ENCODE measurements at places on chromosomes 2 and 18.

- no peak overlapping the region for H3K4me3 ChIP-seq
- H3K4me1 ChIP-seq, result no peaks in the 10 kb centered on the region
- H3K36me3 ChIP-seq, result no peaks in the 10 kb centered on the region
- no peaks in the 10 kb centered on the region for H3K27me3 ChIP-seq
Measured at GRCh38 chr18:70513502-70514171, 224.8 kb downstream of the SOCS6 start.

- DNase-seq, result no peak
- H3K27ac ChIP-seq, result peak within 1 kb of the TSS; percentile 52
- peak within 1 kb of the TSS; percentile 44 for H3K4me3 ChIP-seq
- H3K36me3 ChIP-seq, result no peaks in the 10 kb centered on the region
- no peaks in the 10 kb centered on the region for H3K27me3 ChIP-seq
- peaks cover 3% of the 10 kb centered on the region for H3K4me1 ChIP-seq
Measured at GRCh38 chr2:38075507-38076151, at the start of gene CYP1B1. Gene CYP1B1, minus strand, starts transcription at chr2:38076151. Its CDS starts 763 bp downstream, at chr2:38075388.

DNA sequence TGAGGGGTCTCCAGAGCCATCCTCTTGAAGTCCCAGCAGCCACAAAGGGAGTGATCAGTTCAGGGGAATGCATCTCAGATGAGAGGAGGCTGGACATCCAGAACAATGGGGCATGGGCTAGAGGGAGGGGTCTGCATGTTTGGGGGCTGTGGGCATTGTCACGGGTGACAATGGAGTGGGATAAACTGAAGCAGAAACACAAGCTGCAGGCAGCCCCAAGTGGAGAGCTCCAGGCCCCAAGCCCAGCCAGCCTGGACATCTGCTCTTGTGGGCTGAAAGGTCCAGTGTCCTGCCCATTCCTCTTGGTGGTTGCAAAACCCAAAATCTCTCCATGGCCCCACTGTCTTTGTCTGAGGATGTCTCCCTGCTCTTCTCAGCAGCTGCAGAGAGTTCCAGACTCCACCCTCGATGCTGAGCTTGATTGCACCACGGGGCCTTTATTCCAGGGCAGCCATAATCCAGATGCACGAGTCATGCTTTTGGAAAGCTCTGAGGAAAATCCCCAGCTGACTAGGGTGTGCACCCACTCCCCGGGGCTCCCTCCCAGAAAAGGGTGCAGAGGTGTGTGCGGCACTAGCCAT lies 149.4 kb downstream of the TNS1 start:
- no peak overlapping the region for H3K27ac ChIP-seq
- DNase-seq, result no peak
- H3K36me3 ChIP-seq, result no peaks in the 10 kb centered on the region

DNA sequence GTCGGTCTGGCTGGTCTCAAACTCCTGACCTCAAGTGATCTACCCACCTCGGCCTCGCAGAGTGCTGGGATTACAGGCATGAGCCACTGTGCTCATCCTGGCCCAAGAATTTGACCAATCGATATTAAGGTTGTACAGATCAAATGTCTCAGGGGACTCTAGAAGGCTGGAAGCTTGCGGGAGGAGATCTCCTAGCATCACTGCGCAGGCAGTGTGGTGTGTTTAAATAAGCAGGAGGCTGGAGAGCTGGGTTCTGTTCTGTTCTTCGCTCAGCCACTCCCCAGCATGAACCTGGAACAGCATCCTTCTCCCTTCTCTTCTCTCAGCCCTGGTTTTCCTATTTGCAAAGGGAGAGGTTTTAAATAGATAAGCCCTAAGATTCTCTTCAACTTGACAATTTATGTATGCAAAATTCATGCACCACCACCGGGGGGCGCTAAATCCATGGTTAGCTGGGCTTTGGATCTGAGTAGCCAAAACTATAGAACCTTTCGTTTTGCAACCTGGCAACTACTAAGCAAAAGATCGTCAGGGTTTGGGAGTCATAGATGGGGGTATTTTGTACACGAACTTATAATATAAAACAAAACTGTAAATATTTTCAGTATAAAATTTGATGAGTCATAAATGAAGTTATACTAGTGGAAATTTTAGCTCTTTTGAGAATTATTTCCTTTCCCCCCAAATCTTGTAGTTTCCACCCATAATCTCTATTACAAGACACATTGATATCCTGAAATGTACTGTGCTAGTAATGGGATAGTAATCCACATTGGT lies 60.6 kb downstream of the SLC16A14 start:
- no peaks in the 10 kb centered on the region for H3K27me3 ChIP-seq
- H3K27ac ChIP-seq, result no peak overlapping the region
- H3K36me3 ChIP-seq, result no peaks in the 10 kb centered on the region
- DNase-seq, result peak; percentile 87

Measured in ovary (tissue), 10 donors.